Immature natural killer cell (primary cell): ENCODE measurements at places on chromosomes 2 and 18.

DNA sequence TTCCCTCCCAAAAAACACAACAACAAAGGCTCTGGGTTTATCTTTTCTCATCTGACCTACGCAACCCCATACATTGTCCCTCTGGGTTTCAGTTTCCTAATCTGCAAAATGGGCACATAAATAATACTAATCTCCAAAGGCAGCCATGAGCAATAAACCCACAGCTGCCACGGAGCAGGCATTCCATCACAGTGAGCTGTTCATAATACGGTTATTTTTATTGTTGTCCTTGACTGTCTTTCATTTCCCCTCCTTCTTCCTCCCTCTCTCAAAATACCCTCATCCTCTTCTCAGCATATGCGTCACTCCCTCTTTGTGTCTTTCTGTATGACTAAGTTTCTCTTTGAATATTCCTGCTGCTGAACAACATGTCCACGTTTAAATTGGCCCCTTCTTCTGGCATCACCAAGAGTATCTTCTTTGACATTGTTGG is 129.8 kb upstream of the CAB39 start:
- DNase-seq, result no peak

GRCh38 chr2:112483042-112483473 is 1.1 kb downstream of the TTL start:
- no peak for DNase-seq

DNA sequence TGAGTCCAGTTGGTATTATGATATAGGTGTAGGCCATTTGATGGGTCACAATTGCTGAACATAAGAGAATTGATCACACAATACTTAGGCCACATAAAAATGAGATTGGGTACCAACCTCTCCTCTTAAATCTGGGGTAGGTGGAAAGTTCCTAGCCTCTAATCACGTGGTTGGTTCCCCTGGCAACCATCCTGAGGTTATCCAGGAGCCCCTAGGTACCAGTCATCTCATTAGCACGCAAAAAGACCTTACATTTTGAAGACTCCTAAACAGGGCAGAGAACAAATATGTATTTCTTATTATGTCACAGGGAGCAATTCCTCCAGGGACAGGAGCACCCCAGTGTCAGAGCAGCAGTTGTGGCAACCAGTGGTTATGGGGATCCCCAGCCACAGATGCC is 12.7 kb upstream of the SELENOI start:
- no peak for DNase-seq

DNA sequence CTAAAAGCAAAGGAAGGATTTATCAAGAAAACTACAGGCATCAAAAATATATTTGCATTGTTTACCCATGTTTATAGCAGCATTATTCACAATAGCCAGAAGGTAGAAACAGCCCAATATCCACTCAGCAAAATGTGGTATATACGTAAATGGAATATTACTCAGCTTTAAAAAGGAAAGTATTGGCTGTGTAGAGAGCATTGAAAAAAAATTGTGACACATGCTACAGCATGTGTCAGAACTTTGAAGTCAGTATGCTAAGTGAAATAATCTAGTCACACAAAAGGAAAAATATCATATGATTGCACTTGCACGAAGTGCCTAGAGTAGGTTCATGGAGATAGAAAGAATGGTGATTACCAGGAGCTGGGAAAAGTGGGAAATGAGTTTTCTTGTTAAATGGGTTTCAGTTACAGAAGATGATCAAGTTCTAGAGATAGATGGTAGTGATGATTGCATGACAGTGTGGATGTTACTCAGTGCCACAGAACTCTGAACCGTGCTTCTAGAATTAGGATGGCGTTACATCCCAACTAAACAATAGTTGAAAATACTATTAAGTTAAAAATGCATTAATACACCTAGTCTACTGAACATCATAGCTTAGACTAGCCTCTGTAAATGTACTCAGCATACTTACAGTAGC is 20.1 kb downstream of the ANKRD12 start:
- DNase-seq, result no peak

GRCh38 chr18:35122586-35123224 is 81.5 kb downstream of the MAPRE2 start:
- peak; percentile 34 for DNase-seq

DNA sequence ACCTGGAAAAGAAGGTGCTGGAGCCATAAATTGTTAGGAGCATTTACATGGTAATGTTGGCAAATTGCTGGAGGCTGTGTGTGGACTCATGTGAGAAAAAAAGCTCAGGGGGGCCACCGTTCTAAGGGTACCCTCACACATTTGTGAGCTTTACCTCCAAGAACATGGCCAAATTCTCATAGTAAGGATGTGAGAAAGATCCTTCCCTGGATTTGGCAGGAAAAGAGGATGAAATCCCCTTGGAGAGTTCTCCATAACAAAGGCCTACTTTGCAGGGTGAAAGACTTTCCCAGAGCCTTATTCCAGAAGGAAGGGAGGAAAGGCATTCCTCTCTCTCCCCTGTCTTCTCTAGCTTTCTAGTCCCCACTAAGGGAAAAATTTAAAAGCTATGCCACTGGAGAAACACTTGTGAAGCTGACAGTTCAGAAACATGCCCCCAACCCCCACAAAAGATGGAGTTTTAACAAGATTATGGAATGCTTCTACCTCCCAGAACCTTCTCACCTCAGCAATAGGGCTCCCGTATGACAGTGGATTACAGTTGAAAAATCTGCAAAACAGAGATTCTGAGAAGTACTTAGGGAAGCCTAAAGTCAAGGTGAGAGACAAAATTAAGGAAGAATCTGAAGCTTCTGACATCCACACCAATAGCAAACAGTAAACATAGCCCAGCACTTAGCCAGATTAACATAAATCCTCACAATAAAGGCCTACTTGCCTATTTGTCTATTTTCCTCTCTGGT is 20.2 kb upstream of the ERMN start:
- no peak for DNase-seq

DNA sequence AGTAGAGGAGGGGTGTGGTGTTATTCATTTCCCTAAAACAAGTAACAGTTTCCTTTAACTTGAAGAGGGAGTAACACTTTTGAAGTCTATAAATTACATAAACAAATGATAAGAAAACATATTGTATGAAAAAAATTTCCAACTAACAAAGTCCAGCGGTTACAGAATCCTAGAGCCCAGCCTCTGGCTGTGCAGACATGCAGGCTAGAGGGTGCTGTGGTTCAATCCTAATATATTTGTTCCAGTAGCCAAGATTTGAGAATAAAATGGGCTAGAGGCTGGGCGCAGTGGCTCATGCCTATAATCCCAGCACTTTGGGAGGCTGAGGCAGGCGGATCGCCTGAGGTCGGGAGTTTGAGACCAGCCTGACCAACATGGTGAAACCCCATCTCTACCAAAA is 56.9 kb downstream of the WDR75 start:
- no peak for DNase-seq

DNA sequence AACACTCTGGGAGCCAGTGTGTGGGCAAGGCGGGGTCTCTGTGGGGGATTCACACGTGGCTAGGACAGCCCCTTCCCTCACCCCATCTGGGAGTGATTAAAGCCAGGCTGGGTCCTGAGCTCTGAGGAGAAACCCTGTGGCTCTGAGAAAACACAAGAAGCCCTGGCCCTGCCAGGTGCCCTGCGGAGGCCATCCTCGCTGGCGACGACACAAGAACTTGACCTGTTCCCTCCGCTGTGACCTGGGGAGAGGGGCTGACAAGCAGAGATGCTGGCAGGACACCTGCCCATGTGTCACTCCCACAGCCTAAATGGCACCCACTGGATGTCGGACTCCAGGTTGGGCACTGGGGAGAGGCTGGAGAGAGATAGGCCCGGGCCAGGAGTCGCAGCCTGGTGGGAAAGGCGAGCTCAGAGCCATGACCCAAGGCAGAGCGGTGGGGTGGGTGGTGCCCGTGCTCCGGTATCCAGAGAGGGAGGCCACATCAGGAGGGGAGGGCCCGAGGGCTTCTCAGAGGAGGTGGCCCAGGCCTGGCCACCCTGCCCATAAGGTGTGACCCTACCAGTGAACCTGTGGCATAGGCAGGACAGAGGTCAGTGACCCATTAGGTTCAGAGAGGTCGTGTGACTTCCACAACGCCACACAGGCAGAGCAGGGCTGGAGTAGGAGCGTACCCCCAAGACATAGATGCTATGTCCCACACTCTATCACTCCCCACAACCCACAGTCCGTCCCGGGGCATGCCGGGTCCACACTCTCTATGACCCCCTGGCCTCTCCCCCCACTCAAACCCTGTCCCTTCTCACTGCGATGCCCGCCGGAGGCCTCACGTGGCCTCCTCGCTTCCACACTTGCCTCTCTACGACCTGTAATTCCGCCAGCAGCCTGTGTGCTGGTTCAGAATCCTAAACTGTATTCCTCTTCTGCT is 59.4 kb upstream of the HPCAL1 start:
- DNase-seq, result no peak

GRCh38 chr2:158777077-158777476 is 18.0 kb upstream of the DAPL1 start:
- no peak for DNase-seq

- DNase-seq, result peak; percentile 0
Observed at GRCh38 chr2:165149439-165149838, 54.4 kb downstream of the SCN3A start.

DNA sequence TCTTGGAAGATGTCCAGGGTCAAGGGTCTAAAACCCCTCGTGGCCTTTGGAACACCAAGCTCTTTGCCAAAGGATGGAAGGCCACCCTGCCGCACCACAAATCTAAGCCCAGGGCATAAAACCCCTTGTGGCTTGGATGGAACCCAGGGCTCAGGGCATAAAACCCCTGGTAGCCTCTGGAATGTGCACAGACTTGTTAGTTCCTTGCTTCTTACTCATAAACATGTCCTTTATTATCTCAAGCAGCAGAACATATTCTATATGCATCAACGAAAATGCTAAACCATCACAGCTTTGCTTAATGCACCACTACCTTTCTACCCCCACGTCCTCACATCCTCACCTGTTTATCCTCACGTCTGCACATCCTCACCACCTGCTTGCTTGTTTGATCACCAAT is 998.0 kb downstream of the DSC3 start:
- DNase-seq, result no peak

GRCh38 chr2:137935591-137935990 is 28.7 kb upstream of the HNMT start:
- DNase-seq, result no peak

DNA sequence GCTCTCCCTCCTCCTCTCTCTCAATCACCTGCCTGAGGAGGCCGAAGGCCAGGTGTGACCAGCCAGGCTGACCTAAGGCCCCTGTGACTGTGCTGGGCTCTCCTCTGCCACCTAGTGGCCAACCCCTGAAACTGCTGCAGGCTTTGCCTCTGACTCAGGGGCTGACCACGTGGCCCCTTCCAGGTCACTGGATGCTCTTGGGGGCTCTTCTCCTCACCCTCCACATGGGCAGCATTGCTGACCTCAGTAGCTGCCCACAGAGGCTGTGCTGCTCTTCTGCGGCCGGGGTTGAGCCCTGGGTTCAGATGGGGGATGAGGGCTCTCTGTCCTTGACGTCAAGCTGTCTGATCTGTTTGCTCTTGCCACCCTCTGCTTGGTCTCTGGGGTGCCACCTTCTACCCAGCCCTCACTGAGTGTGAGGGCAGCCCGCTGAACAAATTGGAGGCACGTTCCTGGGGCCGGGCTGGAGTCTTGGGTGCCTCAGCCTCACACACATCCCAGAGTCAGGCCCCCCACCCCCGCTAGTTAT is 122.7 kb downstream of the TWIST2 start:
- DNase-seq, result peak; percentile 30

DNA sequence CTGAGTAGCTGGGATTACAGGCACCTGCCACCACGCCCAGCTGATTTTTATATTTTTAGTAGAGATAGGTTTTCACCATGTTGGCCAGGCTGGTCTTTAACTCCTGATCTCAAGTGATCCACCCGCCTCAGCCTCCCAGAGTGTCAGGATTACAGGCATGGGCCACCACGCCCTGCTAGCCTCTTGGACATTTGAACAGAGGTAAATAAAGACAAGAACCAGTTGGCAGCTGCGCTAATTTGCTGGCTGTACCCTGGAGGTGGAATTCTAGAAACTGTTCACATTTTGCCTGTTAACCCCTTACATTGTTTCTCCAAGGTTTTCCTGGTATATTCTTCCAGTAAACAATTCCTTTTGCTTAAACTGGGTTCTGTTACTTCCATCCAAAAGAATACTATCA is 132.9 kb downstream of the CDH2 start:
- no peak for DNase-seq

DNA sequence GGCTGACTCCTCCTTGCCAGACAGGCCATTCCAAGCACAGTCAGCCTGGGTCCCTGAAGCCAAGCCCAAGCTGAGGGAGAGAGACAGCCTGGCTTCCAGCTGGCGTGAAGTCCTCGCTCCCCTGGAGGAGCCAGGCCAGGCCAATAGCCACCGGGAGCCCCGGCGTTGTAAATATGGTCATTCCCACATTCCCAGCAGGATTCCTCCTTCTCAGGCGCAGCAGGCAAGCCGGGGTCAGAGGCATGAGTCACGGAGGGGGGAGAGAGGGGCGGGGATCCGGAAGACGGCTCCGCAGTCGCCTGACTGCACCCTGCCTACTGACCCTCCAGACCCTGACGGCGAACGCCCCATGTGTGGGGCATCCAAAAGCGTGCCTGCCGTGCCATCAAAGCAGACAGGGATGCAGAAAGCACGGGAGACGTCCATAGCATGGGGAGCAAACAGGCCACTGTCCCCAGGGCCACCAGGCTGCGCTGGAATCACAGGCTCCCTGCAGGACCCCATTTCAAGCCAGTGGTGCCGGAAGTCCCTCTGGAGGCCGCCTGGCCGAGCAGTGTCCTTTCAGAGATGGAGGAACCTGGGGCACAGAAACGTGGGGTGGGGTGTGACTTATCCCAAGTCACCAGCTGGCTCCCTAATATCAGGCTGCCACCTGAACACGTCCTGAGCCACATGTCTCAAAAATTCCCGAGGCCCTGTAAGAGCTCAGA is 48.2 kb downstream of the TWIST2 start:
- no peak for DNase-seq

- no peak for DNase-seq
Observed at GRCh38 chr18:23631746-23632145, 31.0 kb downstream of the ANKRD29 start.

DNA sequence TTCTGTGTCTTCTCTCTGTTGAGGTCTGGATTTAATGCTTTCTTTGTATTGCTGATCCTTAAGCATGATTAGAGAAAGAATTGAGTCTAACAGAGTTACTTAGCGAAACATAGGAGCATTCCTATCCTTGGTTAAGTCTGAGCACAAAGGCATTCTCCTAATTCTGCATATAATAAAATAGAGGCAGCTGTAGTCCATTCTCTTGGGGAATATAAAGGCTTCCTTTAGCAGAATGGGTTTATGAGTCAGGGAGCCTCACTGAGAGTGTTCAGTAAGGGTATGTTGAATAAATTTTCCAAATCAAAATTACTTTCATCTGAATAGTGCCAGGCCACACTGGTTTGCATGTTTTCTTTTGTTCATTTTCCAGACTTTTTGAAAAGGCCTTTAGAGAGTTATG is 101.5 kb downstream of the GALNT1 start:
- no peak for DNase-seq

GRCh38 chr2:3601561-3602271 is 6.8 kb downstream of the COLEC11 start:
- DNase-seq, result no peak

GRCh38 chr18:57150828-57151227 is 3.9 kb downstream of the BOD1L2 start:
- no peak for DNase-seq

- DNase-seq, result no peak
Observed at GRCh38 chr2:18763338-18763737, 174.0 kb upstream of the NT5C1B start.
